Esophagus squamous epithelium (tissue), 5 donors: ENCODE measurements at places on chromosomes 7 and 10.

DNA sequence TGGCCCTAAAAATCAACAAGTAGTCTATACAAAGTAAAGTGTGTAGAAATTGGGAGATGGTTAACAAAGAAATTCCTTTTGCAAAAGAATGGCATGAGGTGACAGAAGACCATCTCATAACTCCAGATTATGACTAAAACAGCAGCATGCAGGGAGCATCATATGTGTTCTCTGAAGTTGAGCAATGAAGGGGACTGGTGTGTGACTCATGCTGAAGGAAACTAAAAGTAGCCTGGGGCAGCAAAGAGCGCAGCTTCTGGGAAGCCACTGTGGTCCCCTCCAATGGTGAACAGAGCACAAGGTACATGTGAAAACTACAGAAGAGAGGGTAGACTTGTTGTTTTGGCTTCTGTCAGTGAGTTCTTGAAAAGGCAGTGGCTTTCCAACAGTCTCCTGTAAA, 133.4 kb downstream of the MACC1 start:
- no peak for DNase-seq

- DNase-seq, result no peak
These were observed 2.5 kb downstream of the SLC16A9 start for GRCh38 chr10:59706851-59707797.

DNA sequence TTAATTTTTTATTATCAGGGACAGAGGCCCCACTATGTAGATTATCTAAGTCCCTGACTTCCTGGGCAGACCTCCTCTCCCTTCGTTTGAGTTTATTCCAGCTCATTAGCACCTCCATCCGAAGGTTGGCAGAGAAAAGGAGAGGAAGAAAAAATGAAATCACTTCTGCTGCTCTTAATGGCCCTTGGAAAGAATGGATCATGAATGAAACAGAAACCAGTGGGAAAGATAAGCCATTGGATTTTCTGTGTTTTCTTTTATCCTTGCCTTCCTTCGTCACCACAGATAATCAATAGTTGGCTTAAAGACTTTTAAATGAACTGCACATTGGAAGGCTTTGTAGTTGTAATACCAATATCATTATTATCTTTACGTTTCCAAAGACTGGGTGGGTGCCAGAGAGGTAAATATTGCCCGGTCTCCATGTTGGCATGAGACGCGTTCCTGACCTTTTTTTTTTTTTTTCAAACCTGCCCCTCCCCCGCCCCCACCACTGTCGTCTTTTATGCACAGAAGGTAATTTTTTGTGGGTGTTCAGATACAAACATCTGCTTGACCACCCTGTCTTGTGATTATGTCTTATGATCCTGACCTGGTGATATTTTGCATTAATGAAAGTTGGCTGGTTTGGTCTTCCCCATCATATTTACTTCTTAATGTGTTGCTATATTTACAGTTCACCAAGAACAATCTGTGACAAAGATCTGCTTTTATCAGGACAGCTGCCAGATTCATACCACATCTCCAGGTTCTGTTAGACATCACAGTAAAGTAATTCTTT, 116.8 kb downstream of the ARID5B start:
- DNase-seq, result no peak

DNA sequence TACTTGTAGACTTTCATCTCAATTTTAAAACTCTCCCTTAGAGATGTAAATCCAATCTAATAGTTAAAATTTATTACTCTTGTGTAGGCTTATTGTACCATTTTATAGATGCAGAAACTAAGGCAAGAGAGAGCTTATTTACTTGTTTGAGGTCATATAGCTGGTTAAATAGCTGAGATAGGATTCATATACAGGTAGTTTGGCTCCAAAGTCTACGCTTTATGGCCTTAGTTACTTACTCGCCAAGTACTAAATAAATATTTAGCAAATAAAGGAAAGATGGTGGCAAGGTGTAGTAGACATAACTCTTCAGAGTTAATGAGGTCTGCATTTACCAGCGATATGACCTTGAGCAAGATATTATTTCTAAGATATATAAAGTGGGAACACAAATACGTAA, 86.8 kb downstream of the HBP1 start:
- no peak for DNase-seq

GRCh38 chr10:78042058-78042751, 8.5 kb downstream of the RPS24 start:
- DNase-seq, result no peak
